ENCODE measurements at places on chromosomes 4 and X.

GRCh38 chr4:60241866-60242265 lies 958.3 kb upstream of the ADGRL3 start:
- no peak for DNase-seq

- no peak for DNase-seq
Observed at GRCh38 chrX:140157143-140157542, 191.8 kb upstream of the CXorf66 start.

DNA sequence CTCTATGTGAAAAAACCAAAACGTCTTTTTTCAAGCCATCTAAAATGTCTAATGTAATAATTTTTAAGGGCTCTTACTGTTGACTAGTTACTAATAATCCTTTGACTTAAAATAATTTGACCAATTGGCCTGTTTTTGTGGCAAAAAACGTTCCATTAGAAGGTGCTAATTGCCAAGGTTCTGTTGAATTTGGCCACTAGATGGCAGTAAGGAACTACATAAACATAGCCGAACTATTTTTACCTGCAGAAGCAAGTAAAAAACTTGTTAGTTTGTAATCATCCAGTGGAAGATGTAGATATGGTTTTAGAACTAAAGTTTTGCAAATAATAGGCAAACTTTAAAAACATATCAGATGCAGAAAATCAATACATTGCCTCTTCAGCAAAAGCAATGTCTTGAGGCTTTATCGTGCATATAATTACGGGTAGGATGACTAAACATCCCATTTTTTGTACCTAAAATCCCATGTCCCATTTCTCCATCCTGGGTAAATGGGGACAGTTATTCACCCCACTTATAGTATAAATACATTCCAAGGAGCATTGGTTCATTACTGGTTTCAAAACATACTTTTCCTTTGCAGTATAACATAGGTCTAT lies 57.6 kb downstream of the PROM1 start:
- DNase-seq, result no peak

GRCh38 chr4:150581056-150581605 lies 820 bp upstream of the MAB21L2 start:
- DNase-seq, result no peak

GRCh38 chr4:24169956-24170355 lies 280.1 kb upstream of the PPARGC1A start:
- no peak for DNase-seq

DNA sequence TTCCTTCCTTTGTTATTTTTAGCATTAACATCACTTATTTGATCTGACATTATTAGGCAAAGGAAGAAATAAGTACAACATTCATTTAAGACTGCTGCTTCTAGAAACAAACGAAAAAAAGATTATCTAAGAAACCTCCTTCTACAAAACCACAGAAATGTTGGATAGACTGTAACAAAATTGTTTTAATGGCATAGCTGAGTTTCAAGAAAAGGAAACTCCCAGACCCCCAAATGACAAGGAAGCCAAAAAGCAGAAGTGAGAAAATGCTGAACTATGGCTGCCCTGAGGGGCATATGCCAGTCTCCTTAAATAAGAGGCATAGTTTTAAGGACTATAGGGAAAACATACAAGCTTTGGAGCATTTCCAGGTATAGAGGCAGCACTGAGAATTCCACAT lies 1431.6 kb upstream of the TENM3 start:
- DNase-seq, result no peak

GRCh38 chrX:110322603-110323002 lies 4.7 kb upstream of the AMMECR1 start:
- no peak for DNase-seq

- no peak for DNase-seq
Observed at GRCh38 chrX:34813618-34814017, 129.0 kb upstream of the FAM47B start.

Data from stimulated activated CD8-positive, alpha-beta memory T cell treated with anti-CD3 and anti-CD28 coated beads, Interleukin-7, amount 100 ng/mL, for 1 hour (primary cell).